ENCODE measurements at places on chromosomes 12 and 14. TPM values are rescaled to one million over a fixed set of nuclear protein-coding genes. Genes with fewer than 3 reads are reported as not detected.
A peak's percentile ranks its signal among the peaks of the same experiment; 100 is the strongest.

- DNase-seq, result no peak
- no peaks in the 10 kb centered on the region for H3K4me1 ChIP-seq
- no peaks in the 10 kb centered on the region for H3K36me3 ChIP-seq
- H3K27me3 ChIP-seq, result no peaks in the 10 kb centered on the region
- no peak overlapping the region for H3K4me3 ChIP-seq
These were observed 67.3 kb downstream of the HSPB8 start for GRCh38 chr12:119245904-119246494.

GRCh38 chr12:106118-106591, 39.6 kb downstream of the IQSEC3 start:
- H3K4me1 ChIP-seq, result peaks cover 9% of the 10 kb centered on the region
- H3K27ac ChIP-seq, result no peak overlapping the region
- DNase-seq, result peak; percentile 88

- H3K4me1 ChIP-seq, result no peaks in the 10 kb centered on the region
- H3K4me3 ChIP-seq, result no peak overlapping the region
- H3K36me3 ChIP-seq, result no peaks in the 10 kb centered on the region
- H3K27me3 ChIP-seq, result no peaks in the 10 kb centered on the region
These were observed 2.4 kb downstream of the GZMH start for GRCh38 chr14:24607081-24607480.

DNA sequence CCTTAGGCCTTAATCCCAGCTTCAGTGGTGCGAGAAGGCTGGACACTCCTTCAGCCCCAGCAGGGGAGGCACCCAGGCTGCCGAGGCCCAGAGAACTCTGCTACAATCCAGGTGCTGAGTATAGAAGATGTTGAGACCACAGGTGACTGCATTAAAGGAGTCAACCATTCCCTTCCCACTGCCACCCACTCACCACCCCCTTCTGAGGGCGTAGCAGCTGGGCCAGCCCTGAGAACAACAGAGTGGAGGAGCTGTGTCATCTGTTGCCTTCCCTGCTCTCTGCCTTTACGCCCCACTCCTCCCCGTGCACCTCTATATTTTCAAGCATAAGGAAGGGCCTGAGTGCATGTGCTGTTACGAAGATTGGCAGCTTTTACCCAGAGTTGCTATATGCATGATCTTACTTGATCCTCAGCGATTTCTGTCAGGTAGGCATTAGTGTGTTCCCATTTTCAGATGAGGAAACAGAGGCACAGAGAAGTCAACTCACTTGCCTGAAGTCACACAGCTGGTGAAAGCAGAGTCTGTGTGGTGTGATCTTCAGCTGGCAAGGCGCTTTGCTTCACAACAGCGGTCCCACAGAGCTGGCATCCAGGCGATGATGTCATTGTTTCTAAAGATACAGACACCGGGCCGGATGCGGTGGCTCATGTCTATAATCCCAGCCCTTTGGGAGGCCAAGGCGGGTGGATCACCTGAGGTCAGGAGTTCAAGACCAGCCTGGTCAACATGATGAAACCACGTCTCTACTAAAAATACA, 46.7 kb downstream of the RIN3 start:
- H3K4me1 ChIP-seq, result no peaks in the 10 kb centered on the region
- no peaks in the 10 kb centered on the region for H3K36me3 ChIP-seq
- DNase-seq, result no peak
- no peaks in the 10 kb centered on the region for H3K27me3 ChIP-seq
- H3K4me3 ChIP-seq, result no peak overlapping the region

DNA sequence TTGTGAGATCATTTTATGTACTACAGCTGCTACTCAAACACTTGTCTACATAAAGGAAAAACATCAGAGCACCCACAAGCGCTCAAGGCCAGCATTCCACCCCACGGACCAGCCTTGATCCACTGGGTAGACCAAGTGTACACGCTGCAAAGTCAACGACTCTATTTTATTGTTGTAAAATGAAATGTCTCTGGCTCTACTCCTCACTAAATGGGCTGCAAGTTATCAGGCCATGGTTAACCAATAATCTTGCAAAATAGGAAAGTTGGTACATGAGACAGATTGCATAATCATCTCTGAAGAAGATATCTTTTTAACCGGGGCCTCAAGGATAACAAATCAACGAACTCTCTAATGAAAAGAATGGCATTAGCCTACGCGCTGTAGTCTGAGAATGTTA, 69.9 kb upstream of the FOXN3 start:
- no peak overlapping the region for H3K4me3 ChIP-seq
- peaks cover 6% of the 10 kb centered on the region for H3K36me3 ChIP-seq

DNA sequence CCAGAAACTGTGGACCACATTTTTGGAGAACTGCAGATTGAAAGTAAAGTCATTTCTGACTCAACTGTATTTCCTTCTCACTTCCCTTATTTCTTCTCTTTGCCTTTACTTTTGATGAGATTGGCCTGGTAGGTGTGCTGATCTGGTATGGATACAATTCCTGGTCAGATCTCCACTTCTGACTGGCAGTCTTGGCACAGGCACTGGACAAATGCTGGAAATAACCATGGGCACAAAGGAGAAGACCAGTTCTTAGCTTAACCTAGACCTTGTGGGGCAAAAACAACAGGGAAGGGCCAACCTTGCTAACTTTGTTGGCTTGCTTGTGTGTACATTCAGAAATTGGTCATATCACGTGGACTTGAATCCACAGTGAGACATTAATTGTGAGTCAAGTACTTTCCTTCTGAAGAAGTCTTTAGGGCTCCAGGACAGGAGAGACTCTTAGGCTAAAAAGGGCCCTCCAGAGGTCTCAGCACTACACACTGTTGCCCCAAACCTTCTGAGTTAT, 75.0 kb downstream of the DIP2B start:
- no peak overlapping the region for H3K27ac ChIP-seq
- no peak overlapping the region for H3K4me3 ChIP-seq
- no peak for DNase-seq
- H3K4me1 ChIP-seq, result 0 out of 2 replicates have a peak, but pooled peaks cover 2% of the 10 kb centered on the region
- no peaks in the 10 kb centered on the region for H3K36me3 ChIP-seq
- H3K27me3 ChIP-seq, result no peaks in the 10 kb centered on the region

HOXC12 gene
- total RNA-seq, result not detected

Data from H9 (cell line).